ENCODE measurements at places on chromosomes 7 and 10.

- DNase-seq = no peak
Measured at GRCh38 chr7:151491859-151492258, 27.8 kb downstream of the RHEB start.

GRCh38 chr7:140312141-140312846 lies 86.0 kb downstream of the SLC37A3 start:
- DNase-seq = no peak

- DNase-seq = no peak
Measured at GRCh38 chr10:92999191-92999590, 61.4 kb upstream of the CYP26C1 start.

GRCh38 chr10:19902456-19902855 lies 86.2 kb downstream of the PLXDC2 start:
- DNase-seq = no peak

DNA sequence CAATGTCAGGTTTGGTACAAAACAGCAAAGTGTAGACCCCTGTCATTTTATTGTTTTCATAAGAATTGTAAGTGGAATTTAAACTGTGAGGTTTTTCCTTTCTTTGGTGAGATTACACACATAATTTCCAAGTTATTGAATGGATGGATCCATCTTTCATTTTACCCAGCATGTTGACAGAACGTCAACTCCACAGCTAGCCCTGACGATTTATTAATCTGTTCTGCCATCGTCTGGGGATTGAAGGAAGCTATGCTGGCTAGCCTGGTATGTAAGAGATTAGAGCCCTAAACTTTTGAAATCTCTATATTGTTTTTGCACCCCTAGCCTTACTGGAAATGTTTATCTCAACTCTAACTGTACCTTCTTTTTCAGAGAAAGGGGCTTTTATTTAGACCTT lies 8.6 kb downstream of the WNT16 start:
- no peak for DNase-seq

DNA sequence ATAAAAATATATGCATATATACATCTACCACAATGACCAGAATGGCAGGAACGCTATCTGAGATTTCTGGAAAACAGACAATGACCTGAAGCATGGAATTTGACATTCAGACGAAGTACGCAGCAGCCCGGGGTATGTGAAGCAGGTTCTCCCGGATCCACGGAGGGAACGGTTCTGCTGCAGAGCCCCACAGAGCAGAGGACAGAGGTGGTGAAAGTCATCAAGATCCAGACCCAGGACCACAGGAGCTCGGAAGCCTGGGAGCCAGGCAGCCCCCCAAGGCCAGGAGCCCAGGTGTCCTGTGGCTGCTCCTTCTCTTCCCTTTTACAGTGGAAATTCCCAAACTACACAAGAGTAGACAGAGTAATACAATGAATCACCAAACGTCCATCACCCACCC lies 42.1 kb upstream of the DNAAF5 start:
- no peak for DNase-seq

GRCh38 chr7:39088730-39089593 lies 111.3 kb downstream of the POU6F2 start:
- no peak for DNase-seq

DNA sequence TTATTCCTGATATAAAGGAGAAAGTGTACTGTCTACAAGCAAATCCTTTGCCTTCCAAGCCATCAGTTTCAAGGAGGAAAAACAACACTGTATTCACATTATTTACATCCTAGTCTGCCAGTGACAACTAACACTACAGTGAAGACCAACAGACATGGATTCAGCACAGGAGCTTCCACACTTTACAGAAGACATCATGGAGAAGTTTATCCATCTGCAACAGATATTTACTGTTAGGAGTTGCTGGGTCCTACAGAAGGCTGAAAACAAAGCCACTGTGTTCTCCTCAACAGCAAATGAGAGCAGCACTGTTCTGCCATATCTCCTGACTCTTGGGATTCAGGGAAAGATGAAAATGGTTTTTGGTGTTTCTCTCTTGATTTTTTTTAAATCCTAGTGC lies 31.9 kb downstream of the NAPEPLD start:
- peak; percentile 89 for DNase-seq

GRCh38 chr10:127216786-127217185 lies 20.4 kb upstream of the INSYN2A start:
- DNase-seq = no peak

DNA sequence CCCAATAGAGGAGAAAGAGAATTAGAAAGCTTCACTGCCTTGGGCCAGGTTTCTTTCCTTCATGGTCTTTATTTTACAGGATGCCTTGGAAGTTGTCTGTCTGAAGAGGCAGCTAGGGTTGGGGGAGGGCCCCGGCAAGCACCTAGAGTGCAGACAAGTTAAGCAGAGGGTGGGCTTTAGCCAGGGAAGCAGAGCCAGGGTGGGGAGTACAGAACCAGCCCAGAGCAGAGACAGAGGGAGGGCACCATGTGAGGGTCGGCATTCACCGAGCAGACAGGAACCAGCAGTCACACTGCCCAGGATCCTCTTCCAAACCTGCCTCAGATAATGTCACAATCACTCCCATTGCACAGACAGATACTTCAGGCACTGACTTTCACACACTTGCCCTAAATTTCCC lies 75.9 kb downstream of the ADARB2 start:
- no peak for DNase-seq

- no peak for DNase-seq
Measured at GRCh38 chr10:127012071-127012768, 107.0 kb downstream of the DOCK1 start.

DNA sequence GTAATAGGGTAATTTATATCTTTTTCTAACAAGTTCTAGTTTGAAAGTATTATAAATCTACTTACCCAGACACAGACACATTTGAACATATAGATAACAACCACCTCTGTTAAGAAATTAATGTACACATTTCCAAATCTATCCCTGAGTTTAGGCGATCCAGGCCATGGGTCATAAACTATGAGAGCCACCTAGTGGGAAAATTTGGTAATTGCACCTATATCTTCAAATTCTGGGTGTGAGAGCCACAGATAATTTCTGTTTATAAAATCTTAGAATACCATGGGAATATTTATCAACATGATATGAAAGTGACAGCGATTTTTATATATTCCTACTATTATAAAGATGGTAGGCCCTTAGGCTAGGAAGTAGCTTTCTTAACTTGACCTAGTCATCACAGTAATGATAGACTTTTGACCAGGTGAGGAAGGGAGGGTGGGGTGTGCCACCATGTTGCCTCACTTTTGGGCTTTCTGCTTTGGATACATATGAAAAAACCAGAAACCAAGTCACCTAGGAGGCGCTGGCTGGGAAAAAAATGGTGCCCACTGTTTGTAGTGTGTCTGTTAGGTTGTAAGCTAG lies 8.0 kb upstream of the EPHA1 start:
- DNase-seq = peak; percentile 45

- DNase-seq = no peak
Measured at GRCh38 chr10:106930751-106931150, 233.8 kb downstream of the SORCS1 start.

GRCh38 chr7:133873631-133874030 lies 253.5 kb upstream of the LRGUK start:
- no peak for DNase-seq

DNA sequence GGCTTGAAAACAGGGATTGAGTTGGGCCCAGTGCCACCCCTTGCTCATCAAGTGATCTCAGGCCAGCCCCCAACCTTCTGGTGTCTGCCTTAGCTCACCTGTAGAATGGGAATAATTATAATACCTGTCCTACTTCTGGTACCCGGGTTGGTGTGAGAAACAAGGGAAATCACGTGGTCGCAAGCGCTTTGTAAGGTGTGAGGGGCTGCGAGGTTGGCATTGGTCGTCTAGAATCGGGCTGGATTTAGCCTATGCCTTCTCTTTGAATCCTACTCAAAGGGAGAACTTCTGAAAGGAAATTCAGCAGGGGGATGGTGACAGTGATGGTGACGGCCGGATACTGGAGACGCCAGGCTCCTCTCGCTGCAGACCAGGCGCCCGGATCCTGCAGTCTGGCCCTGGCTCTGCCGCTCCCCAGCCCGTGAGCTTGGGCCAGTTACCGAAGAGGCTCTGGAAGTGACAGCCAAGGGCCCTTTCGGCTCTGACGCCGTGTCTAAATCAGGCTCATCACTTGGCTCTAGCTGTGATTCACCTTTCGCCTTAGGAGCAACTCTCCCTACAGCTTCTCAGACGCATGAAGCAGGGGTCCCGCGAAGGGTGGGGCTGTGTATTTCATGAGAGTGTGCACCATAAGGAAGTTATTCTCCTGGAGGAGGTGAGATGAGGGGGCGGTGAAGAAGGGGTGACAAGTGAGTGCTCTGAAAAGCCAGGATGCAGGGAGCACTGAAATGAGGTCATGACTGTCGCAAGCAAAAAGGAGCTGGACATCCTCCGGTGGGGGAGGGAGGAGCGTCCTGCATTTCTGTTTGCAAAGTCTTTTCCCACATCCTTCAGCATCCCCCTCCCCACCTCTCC lies 4.0 kb upstream of the CREB5 start:
- DNase-seq = peak; percentile 71

DNA sequence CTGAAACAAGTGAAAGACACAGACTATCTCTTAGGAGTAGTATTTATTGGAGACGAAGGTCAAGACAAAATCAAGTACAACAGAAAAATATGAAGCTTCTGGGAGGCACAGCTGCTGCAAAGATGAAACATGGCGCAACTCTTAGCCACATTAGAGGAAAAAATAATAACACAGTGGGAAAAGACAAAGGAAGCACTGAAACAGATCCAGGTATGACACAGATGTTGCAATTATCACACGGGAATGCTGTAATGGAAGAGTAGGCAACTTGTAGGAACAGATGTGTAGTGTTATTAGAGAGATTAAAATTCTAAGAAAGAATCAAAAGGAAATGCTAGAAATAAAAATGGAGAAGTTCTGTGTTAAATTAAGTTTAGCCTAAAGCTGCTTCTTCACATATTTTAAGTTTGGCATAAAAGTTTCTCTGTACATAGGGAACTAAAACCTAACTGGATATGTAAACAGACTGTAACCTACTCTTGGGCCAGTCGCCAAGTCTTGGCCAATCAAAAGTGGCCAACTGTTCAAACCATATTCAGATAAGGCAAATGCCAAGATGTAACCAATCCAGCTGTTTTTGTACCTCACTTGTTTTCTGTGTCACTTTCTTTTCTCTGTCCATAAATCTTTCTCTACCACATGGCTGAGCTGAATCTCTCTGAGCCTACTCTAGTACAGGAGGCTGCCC lies 1132.0 kb upstream of the LRRTM3 start:
- DNase-seq = no peak

DNA sequence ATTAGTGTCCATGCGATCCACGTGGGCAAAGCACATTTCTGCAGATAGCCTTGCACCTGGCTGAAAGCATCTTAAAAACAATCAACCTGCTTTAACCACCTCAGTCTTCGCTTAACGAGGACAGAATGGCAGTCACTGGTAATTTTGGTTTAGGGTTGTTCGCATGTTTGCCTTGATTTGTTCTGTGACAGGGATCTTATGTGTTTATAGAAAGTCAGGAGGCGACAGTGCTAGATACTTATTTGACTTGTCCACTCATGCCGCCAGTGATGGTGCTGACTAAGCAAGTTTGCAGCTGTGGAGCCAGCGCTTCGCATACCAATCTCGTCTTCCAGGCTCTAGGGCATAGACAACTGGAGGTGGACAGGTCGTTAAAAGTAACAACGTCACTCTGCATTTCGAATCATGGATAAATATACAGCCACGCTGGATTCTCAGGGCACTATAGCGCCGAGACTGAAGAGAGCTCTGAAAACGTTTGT lies 1.2 kb upstream of the TMEM243 start:
- peak; percentile 49 for DNase-seq

DNA sequence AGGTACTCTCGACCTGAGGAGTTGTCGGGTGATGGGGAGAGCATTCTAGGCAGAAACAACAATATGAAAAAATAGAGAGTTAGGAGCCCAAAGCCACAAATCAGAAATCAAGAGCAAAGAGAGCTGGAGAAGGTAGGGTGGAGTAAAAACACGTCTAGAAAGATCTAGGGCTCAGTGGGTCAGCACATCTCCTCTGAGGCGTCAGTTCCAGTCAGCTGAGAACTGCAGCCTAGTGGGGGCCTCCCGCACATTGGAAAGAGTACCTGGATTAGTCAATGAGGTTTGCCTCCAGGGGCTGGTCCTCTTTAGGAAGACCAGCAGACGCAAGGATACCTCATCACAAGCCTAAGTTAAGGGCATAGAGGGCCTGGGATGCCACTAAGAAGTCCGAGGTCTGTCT lies 113.2 kb upstream of the LANCL2 start:
- DNase-seq = no peak

DNA sequence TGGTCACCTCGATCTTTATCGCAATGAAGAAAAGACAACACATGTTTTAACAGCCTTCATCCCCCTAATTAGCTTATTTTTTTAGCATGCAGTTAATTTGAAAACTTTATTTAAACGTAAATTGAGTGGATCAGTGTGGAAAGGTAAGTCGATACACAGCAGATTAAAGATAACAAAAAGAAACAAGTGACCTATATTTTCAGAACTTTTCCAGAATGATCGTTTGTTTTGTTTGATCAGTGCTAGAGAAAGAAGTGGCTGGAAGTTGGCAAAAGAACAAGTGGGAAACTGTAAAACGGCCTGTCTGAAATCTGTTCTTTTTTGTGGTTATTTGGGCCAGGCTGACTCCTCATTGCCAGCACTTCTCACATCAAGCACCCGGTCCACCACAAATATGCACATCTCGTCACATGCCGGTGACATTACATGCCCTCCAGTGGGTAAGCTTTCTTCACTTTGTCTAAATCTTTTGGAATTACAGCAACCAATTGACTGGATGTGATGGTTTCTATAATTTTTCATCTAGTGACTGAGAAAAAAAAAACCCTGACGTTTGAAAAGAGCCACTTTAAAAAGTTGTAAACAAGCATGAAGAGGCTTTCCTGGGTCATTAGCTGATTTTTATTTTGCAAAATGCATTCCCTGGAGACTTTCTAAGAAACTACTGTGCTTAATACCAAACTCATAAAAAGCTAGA lies 33.2 kb downstream of the C7orf33 start:
- no peak for DNase-seq

GRCh38 chr7:66754541-66754940 lies 14.0 kb downstream of the RABGEF1 start:
- no peak for DNase-seq

DNA sequence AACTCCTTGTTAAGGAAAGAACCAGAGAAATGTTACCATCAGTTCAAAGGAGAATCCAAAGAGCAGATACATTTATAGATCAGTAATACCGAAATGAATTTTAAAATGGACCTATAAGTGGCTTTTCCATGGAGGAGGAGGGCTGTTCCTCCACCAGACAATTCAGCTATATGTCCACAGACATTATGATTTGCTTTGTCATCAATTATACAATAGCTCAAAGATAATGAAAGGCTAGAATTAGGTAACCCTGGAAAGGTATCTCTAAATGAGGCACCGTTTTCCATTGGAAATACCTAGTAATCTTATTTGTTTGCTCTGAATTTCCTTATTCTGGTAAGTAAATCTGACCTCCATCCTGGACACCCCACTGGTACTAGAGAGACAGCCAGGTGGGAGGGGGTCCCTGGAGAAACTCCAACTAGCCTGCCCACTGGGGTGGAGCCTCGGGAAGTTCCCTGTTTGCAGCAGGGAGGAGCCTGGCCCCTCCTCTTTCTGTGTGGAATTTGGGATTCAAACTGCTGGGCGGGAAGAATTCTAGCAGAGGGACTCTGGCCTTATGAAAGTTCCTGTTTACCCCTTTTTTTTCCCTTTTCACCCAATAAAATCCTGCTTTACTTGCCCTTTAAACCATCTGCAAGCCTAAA lies 218.0 kb downstream of the PHF14 start:
- no peak for DNase-seq

All from globus pallidus (tissue), 1 donor.